DMS79 treated with DMSO at 0.1 percent for 48 hours (cell line): ENCODE measurements at places on chromosomes 3 and 15.

GRCh38 chr15:47301481-47301880 lies 415.8 kb upstream of the SEMA6D start:
- DNase-seq: peak; percentile 51

GRCh38 chr15:42584031-42584765 lies 8.8 kb downstream of the STARD9 start:
- no peak for DNase-seq

- DNase-seq: no peak
These were observed 3.2 kb upstream of the SIN3A start for GRCh38 chr15:75454471-75455378.

GRCh38 chr3:141096164-141096563 lies 45.0 kb downstream of the SPSB4 start:
- no peak for DNase-seq

DNA sequence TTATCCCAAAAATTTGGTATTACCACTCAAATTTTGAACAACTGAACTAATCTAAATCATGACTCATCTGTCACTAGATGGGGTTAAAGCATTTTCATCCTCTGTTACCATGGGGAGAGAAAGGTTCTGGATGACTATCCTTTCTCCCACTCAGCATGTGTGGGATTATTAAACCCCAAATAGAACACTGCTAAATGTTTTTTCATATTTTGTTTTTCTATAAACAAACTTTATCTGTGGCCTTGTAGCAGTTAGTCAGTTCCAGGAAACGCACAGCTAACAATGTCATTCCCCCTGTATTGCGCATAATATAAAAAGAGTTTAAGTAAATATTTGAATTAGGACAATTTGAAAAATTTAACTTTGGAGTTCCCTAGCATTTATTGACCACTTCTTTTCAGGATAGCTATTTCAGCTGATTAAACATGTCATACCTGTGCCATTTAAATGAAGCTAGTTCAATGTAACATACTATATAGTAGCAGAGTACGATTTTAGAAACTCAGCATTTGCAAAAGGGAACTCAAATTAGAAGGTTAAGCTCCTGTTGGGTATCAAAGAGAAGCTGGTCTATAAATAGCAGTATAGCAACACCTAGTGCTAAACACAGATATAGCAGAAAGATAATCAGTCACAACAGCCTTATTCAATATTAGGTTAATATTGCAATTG lies 9.2 kb upstream of the TMEM212 start:
- peak; percentile 20 for DNase-seq

GRCh38 chr3:10804183-10804648 lies 11.8 kb upstream of the SLC6A11 start:
- DNase-seq: no peak

DNA sequence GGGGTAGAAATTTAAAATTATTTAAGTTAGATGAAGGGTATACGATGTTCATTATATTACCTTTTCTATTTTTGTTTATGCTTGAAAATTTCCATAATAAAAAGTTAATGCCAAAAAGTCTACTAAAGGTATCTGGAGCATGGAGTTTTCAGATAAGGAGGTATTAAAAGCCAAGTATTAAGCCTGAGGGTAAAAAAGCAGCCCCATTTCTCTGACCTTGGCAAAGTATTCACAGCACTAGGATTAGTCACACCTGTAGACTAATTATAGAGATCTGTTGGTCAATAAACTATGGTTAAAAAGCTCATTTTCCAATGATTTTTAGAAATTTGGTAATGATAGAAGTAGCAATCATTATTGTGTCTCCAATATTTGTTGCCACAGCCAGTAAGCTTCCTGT lies 23.1 kb downstream of the XRN1 start:
- DNase-seq: no peak

DNA sequence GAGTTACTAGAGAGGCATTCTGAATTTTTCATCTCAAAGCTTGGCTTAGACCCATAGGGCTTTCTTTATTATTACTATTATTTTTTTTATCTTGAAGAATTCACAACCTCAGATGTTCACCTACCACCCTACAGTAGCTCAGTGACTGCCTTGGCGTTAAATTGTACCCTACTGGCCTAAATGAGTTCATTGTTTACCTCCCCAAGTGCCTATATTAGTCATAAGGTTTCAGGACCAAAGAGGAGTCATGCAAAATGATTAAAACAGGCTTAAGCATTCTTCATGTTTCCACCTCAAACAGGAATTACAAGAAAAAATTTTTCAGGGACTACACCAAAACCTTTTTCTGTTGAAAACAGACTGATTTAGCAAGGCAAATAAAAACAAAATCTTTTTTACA lies 751.5 kb downstream of the SQOR start:
- no peak for DNase-seq

DNA sequence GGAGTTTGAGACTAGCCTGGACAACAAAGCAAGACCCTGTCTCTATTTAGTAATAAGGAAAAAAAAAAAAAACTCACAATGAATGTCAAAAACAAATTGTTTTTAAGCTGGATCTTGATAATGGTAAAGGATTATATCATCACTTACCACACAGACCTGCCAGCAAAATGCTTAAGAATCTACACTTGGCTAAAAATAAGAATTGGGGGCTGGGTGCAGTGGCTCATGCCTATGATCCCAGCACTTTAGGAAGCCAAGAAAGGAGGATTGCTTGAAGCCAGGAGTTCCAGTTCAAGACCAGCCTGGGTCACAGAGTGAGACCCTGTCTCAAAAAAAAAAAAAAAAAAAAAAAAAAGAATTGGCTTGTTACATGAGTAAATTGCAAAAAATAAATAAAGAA lies 31.0 kb downstream of the ACAP2 start:
- DNase-seq: no peak

DNA sequence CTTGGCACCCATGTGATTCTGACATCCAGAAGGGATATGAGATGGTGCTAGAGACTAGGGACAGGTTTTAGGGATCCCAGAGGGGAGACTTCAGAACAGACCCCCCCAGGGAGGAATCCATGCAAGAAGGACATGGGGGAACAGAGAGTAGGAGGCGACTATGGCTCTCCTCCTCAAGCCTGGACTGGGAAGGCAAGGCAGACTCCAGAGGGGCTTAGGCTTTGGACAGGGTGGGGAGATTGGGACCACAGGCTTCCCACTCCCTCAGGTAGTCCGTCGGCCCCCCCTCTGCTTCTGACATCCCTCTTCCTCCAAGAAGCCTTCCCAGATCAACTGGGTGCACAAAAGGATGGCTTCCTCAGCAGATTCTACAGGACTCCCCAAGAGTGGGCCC lies 3.0 kb upstream of the VIPR1 start:
- DNase-seq: no peak

DNA sequence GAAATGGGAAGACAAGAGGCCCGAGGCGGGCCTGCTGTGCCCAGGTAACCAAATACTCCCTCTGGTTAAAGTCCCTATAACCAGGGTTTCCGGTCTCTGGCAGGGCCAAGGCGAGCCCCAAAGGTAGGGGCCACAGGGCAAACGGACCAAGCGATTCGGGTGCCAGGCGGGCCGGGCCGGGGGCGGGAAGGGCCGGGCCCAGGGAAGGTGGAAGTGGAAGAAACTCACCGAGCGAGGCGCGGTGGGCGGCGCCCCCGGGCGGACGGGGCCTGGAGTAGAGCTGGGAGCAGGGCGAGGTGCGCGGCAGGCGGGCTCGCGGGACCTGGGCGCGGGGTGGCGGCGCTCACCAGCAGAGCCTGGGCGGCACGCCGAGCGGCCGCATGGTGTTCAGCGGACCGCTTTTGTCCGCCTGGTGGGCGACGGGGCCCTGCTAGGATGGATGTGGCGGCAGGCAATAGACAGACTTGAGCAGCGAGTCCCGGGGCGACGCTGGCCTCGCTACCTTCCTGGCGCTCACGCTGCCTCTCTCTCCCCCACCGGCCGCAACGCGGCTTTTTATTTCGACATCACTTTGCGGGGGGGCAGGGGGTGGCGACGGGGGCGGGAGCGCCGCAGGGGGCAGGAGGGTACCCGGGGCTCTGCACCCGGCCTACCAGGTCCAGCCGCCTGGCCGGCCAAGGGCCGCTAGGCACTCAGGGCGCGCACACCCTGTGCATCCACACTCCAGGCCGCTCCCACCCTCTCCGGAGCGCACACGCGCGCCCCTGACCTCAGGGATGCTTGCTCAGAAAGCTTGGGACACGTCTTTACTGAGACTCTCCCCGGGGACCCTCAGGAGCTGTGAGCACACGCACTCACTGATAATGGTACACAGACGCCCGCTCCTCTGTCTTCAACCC lies at the start of gene GATA2:
GATA2 (minus strand) TSS at position 531 of the 899 bp plus-strand sequence. CDS start 6,170 bp downstream, outside the sequence.
- DNase-seq: peak; percentile 66

DNA sequence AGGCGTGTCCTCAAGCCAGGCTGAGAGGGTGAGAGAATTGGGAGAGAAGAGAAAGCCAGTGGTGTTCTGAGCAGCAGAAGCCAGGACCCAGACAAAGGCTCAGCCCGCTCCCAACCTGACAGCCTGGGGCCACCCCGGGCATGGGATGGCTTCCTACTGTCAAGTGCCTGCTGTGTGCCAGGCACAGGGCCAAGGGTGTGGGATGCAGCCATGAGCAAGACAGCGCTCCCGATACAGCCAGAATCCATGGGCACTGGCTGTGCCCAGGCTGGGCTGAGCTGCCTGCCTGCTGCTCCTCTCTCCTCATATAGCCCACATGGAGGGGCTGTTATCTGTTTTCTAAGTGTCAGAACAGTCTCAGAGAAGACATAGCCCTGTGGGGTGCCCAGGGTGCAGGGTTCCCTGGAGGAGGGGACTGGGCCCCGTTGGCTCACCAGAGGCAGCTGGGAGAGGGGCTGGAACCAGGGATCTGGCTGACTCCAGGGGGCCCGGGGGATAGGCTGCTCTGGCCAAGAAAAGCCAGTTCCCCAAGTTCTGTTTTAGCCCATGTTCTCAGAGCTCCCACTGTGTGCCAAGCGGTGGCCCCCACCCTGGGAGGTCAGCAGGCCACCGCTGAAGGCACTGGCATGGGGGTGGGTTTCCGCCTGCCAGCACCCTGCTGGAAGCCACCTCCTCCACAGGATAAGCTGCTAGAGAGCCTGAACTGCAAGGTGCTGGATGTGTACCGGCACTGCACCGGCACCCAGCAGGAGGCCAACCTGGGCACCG lies 39.0 kb downstream of the CFAP100 start:
- DNase-seq: no peak

GRCh38 chr15:22811640-22812039 lies 25.2 kb downstream of the NIPA1 start:
- no peak for DNase-seq

DNA sequence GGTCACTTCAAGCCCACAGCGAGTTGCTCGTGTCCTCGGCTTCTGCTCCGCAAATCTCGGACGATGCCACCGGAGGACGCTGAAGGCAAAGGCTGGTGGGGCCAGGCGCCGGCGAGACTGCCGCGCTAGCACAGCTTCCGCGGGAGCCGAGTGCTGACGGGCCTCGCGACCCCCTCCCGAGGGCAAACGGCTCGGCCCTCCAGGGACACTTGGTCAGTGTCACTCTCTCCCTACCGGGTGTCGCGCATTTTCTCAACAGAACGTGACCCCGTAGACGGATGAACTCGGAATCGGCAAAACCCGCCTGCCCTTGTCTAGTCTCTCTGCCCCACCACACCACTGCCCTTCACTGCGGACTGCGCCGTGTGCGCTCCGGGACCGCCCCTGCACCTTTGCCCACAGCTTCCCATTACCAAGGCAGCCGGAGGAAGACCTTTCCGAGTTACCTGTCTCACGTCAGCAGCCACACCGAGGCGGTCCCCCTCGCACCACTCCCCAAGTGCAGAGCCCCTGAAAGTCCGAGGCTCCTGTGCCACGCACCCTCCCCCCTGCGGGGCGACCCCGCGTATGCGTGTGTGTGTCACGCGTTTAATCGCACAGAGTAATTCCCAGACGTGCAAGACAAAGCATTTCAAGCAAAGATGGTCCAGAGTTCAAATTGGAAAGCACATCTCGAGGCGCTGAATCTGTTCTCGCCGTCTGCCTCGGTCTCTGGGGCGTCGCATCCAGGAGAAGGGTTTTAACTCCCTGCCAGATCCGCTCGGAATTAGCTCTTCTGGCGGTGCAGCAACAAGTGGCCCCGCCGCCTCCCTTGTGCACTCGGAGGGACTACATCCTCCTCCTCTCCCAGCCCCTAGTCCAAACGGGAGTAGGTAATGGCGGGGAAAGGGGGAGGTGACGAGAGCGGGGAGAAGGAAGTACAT lies 245.0 kb upstream of the TOPAZ1 start:
- peak; percentile 16 for DNase-seq
